GM10248 (cell line): ENCODE measurements at places on chromosomes 11 and 22.
A peak's percentile ranks its signal among the peaks of the same experiment; 100 is the strongest.

GRCh38 chr11:95230810-95231126 is 234 bp downstream of the SESN3 start:
- DNase-seq, result no peak

GRCh38 chr11:69499186-69499917 is 17.9 kb downstream of the LINC01488 start:
- no peak for DNase-seq

DNA sequence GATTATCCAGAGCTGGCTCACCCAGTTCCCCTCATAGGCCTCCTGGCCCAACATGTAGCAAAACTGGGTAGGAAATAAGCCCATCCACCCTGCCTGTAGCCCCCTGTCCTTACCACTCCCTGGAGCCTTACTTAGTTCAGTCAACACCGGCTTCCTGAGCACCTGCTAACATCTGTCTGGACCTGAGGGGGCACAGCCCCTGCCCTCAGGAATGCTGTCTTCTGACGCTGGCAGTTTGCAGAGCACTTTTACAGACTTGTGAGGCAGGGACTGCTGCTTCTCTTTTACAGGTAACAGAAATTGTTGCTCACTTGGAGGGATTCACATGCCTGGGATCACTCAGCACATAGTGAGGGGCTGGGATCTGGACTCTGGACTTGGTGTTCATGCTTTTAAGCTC is 152.0 kb upstream of the TBCEL start:
- DNase-seq, result no peak

DNA sequence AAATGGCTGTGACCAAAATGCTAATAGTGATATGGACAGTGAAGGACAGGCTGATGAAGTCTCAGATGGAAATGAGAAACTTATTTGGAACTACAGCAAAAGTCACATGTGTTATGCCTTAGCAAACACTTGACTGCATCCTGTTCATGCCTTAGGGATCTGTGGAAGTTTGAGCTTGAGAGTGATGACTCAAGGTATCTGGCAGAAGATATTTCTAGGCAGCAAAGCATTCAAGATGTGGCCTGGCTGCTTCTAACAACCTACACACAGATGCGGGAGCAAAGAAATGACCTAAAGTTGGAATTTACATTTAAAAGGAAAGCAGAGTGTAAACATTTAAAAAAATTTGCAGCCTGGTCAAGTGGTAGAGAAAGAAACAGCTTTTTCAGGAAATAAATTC is 28.1 kb upstream of the CD81 start:
- no peak for DNase-seq

GRCh38 chr22:42764895-42765363 is 44.3 kb upstream of the A4GALT start:
- peak; percentile 73 for DNase-seq

GRCh38 chr11:75867778-75868374 is 52.9 kb downstream of the UVRAG start:
- peak; percentile 42 for DNase-seq

GRCh38 chr22:44085743-44086270 is 61.7 kb downstream of the PARVB start:
- DNase-seq, result peak; percentile 68

- DNase-seq, result peak; percentile 64
Measured at GRCh38 chr11:6251120-6251733, 8.4 kb upstream of the CCKBR start.
